Left ventricle myocardium superior (tissue), 1 donor: ENCODE measurements at places on chromosomes 12 and 14. TPM values are rescaled to one million over a fixed set of nuclear protein-coding genes. Genes with fewer than 3 reads are reported as not detected.

DNA sequence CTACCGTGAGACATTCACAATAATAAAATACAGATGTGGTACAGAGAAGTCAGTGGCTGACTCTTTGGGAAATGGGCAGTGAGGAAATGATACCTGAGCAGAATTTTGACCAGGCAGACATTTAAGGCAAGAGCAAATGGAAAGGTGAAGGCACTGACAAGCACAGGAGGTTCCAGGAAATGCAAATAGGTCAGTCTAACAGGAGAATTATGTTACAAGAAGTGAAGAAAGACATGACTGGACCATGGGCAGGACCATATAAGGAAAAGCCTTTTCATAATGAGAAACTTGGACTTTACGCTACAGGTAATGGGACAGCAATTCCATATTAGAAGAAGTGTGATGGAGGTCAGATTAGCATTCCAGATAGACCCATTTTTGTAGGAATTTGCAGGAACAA is 338.9 kb downstream of the PDZRN4 start:
- no peak for DNase-seq

DNA sequence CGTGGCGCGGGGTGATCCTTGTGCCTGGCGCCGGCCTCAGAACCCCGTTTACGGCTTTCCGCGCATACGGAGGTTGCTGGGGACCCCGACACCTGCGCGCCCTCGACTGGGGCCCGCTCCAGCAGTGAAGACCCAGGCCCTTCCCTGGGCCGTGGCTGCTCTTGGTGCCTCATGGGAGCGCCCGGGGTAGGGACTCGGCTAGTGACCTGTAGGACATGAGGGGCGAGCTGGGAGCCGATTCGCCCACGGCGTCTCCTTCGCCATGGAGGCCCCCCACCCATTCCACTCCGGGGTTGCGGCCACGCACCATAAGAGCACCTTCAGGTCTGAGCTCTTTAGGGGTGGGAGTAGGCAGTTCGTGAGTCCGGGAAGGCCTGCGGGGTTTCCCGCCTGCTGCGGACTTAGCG is 14.2 kb upstream of the PAX9 start:
- no peak for DNase-seq

DNA sequence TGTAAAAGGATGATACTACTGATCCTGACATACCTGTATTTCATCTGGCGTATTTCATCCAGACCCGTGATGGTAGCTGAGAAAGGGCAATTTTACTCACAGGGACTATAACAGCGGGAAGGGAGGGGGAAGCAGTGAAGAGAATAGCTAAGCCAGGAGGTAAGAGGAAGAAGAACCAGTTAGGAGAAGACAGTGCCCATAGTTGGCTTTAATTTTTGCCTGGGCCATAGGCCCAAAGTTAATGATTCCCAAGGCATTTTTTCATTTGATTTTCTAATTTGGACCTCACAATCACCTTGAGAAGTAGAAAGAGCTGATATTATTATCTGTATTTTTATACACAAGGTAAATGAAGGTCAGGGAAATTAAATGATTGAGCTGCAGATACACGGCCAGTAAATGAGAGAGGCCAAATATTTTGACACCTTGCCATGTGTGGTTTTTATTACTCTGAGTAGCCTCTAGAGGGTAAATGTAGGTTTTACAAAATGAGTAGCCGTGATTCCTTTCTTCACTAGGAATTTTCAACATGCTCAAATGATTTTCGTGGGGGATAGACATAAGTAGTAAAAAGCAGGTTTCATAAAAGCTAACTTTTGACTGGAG is 382.2 kb downstream of the FUT8 start:
- DNase-seq: no peak

DNA sequence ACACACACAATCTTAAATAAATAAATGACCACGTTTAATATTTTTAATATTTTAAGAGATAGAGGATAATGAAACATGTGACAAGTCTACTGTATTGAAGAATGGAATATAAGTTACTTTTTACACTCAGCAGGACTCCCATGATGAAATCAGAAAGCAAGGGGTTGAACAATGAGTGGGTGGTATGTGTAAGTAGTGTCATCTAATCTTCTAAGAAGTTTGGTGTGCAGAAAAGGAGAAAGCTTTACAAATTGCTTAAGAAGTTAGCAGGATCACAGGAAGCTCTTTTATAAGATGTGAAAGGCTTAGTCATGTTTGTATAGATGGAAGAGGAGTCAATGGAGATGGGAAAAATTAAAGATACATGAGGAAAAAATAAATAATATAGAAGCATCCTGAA is 47.8 kb downstream of the SLC15A5 start:
- no peak for DNase-seq

P2RX2 gene
- not detected for total RNA-seq

CHGA gene
- total RNA-seq: not detected

ADAMTS20 gene
- not detected for total RNA-seq

IL26 gene
- total RNA-seq: not detected
